NCI-H1092 treated with DMSO at 0.1 percent for 48 hours (cell line): ENCODE measurements at places on chromosomes 11 and 22.
A peak's percentile ranks its signal among the peaks of the same experiment; 100 is the strongest.

DNA sequence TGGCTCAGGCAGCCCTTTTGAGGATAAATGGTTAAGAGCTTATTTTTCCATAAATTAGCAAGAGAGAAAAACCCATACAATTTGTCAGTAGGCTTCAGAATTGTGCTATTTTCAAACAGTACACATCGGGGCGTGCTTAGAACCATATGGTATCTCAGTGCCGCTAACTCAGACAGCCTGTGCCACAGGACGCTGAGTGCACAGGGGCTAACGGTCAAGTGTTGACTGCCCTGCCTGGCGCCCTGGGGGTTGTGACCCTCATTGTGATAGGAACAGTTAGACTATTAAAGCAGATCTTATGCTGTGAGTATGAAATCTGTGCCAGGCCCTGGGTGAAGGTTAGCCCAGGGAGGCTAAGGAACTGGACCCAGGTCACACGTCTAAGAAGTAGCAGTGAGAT lies 1519.7 kb downstream of the BRD1 start:
- DNase-seq: no peak

GRCh38 chr11:119377112-119377901 lies 4.2 kb downstream of the USP2 start:
- DNase-seq: no peak

GRCh38 chr11:107719073-107719472 lies 7.2 kb upstream of the SLN start:
- DNase-seq: no peak

DNA sequence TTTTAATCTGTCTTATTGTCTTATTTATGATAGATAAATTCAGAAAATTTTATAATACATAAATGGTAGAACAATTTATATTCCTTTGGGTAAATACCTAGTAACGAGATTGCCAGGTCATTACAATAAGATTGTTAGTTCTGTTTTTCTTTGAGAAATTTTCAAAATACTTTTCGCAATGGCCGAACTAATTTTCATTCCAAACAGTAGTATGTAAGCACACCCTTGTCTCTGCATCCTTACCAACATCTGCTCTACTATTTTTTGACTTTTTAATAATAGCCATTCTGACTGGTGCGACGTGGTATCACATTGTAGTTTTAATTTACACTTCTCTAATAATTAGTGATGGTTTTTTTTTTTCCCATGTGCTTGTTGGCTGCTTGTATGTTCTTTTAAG lies 351.4 kb upstream of the LUZP2 start:
- no peak for DNase-seq

DNA sequence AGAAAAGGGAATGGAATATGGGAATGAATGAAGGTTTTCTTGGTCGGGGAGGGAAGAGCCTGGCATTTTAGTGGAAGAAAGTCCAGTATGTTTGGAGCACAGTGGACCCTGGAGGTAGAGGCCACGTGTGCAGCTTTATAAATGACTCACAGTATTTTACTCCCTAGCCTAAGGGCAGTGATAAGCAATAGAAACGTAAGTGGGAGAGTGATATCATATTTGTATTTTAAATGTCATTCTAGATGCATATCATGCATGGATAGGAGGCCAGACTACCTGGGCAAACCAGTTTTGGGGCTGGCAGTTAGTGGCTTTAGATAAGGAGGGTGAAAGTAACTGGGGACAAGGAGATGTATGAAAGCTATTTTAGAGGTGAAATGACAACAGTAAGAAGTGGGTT lies 174.1 kb downstream of the ARHGAP42 start:
- no peak for DNase-seq

DNA sequence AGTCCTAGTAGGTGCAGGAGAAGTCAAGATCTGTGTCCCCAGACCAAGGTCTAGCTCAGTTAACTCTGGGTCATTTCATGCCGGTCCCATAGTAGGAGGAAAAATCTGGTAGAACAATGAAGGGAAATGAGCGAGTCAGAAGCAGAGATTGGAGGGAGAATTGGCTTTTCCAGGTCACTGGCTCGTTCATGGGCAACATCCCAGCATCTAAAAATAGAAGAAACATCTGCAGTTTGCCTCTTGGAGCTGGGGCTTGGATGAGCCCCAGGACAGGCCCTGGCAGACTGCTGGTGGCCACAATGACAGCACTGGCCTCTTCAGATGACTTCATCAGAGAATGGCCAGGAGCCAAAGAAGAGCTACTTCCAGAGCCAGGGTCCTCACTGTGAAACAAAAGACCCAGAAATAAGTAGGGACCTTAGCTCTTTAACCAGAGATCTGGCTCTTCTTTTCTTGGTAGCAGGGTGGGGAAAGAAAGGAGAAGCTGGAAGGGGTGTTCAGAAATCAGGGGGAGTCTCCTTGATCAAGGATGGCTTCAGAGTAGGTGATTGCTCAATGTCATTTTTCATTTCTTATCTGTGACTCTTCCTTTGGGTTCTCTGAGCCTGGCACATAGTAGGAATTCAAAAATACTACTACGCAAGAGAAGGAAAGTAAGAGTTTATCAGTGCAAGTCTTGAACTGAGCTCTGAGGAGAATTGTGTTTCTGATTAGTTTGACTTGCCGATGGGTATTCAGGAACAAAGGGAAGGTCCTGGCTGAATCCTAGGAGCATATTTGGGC lies 102.6 kb downstream of the TMPRSS5 start:
- peak; percentile 6 for DNase-seq

DNA sequence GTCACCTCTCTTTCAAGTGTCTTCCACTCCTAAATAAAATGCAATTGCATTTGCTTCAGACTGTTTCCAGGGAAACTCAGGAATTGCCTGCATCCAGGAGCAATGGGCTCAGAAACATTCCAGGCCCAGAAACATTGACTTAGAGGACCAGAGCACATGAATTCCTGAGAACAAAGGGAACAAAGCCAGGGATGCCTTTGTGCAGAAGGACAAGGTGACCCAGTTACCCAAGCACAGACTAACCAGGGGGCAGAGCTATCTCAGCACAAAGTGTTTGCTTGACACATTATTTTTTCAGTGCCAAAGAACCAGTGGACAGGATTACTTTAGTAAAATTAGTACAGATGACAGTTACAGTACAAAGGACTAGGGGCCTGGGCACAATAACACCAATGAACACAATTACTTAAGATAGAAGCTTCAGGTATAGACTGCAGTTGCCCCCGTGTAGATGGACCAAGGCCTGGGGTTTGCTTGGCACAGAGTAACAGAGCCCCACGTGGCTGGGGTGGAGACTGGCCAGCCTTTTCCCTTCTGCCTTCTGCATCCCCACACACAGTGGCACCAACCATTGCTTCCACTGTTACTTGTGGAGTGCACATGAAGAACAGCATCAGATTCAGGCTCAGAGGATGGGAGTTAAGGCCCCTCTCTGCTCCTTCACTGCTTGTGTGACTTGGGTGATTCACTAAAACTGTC lies 500.8 kb downstream of the INSC start:
- no peak for DNase-seq

DNA sequence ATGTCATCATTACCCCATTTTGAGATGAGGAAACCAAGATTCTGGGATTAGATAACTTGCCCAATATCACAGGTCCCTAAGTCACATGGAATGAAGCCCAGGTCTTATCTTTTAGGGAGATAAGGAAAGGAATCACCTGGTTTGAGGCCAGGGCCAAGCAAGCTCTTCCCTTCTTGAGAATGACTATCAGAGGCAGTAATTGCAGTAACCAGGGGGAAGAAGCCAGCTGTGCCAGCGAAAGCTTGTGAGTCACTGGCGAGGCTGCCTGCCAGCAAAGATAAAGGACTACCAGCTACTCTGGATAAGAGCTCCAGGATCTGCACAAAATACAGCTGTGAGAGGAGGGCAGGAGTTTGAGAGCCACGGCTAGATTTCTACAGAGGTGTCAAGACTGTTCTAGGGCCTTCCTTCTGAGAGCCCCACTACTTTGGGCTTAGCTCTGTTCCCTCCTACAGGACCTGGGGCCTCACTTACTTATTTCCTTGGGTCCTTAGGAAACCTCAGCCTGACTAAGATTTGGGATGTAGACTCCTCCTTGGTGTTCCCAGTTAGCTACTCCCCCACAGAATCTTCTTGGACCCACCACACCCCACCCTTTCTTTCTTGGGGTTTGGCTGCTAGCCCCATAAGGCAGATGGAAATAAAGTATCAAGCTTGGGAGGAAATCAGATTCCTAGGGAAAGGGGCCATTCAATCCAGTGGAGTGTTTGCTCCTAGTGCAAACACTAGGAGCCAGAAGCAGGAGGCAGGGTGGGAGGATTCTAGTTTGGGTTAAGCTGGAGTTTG lies 9.7 kb upstream of the CCKBR start:
- no peak for DNase-seq

DNA sequence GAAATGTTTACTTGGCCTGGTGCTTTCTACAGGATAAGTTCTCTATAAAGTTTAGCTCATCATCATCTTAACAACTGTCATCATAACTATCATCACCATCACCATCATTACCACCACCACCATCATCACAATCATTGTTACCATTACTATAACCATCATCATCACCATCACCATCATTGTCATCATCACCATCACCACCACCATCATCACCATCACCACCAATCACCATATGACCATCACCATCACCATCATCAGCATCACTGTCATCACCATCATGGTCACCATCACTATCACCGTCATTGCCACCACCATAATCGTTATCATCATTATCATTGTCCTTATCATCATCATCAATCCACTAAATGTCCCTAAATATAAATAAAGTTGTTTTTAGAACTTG lies 54.9 kb downstream of the DHCR7 start:
- DNase-seq: no peak
